BJ (cell line): ENCODE measurements at places on chromosomes 11 and 22. TPM values are rescaled to one million over a fixed set of nuclear protein-coding genes. Genes with fewer than 3 reads are reported as not detected.

DNA sequence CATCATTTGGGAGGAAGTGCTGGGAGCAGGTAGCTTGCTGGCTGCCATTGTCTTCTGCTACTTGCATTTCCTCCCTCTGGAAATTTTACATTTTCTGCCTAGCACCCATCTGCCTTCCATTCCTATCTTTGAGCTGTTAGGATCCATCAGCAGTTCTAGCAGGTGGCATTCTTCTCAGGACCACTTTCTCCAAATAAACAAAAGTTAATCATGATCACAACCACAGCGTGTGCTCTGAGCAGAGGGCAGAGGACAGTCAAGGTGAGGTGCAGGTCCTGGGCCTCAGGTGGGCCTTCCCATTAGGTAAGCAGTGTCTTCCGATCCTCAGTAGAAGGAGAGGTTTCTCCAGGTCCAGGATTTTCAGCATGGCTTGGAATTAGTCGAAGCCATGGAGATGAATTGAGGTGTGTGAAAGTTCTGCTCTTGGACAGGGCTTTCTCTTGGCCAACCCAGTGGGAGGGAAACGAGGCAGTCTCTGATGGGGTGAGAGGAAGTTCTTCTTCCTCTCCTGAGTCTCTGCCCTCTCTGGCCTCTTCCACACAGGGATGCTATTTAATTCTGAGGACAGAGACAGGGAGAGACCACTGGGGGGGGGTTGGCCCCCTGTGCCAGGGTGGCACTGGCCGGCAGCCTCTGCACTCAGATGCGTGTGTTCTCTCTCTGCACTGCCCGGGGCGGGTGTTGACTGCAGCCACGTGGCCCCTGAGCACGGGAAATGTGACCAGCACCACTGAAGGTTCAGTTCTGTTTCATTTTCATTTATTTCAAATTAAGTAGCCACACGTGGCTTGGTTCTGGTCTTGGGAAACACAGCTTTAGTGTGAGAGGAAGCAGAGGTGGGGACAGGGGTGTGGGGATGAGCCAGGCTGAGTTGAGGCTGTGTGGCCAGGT is 170.8 kb downstream of the TBC1D22A start:
- DNase-seq: no peak

DNA sequence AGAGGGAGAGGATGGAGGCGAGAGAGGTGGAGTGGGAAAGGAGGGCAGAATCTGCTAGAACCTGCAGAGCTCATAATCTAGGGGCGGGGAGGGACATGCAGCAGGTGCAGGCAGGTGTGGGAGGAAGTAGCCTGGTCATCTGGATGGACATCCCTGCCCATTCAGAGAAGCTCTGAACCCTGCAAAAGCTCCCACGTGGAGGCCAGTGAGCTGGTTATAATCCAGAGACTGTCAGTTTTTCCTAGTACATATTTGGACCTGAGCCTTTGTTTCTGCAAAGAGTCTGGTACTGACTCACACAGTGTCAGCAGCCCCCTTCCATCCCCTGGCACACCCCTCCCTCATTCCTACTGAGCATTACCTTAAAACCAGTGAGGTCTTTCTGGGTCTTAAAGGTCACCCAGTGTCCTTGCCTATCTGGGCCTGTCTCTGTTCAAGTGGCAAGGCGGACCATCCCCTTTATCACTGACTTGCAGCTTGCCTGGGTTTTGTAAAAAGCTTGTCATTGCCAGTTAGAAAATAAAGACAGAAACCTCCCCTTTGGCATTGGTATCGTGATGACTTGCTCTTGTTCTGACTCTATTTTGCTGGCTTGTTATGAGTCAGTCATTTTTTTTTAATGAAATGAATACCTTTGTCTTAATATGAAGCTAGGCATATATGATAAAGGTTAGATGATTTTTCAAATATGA is 26.1 kb downstream of the PTPRJ start:
- DNase-seq: no peak

GRCh38 chr11:21948876-21949275 is 244.0 kb upstream of the ANO5 start:
- DNase-seq: no peak

GRCh38 chr22:32652645-32653270 is 148.7 kb upstream of the TIMP3 start:
- DNase-seq: no peak

- DNase-seq: no peak
Measured at GRCh38 chr11:134542401-134543165, 130.5 kb upstream of the B3GAT1 start.

DNA sequence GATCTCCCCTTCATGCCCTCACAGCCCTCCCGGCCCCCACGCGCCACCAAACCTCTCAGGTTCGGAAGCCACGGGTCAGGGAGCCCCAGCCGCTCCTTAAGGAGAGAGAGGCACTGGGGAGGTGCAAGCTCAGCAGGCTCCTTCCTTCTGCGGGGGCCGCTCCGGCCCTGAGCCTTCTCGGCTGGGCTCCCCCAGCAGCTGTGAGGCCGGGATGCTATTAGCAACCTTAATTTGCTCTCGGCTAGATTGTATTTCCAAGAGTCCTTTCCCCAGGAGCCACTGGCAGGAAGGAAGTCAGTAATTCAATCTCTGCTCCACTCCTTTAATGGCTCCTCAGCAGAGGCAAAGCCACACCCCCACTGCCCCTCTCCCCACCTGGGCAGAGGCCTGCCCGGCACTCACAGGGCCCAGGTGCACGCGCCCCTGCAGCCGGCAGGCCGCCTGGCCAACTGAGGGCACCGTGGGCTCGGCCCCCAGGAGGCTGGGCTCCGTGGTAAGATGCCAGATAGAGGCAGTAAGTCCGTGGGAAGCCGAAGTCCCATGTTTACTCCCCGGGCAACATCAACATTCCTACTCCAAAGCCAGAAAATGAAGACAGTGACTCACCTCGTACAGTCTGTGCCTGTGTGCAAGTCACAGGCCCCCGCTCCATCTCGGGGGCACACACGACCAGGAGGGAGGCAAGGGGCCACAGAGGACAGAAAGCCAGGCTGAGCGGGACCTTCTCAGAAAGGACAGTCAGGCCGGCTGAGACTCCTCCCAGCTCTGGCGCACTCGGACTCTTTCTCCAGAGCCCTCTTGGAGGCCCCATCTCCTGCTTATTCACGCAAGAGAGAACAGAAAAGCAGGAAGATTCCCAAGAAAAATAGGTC is 5.2 kb downstream of the IGSF9B start:
- no peak for DNase-seq

GRCh38 chr11:41612415-41612814 is 153.0 kb upstream of the LRRC4C start:
- DNase-seq: no peak

DNA sequence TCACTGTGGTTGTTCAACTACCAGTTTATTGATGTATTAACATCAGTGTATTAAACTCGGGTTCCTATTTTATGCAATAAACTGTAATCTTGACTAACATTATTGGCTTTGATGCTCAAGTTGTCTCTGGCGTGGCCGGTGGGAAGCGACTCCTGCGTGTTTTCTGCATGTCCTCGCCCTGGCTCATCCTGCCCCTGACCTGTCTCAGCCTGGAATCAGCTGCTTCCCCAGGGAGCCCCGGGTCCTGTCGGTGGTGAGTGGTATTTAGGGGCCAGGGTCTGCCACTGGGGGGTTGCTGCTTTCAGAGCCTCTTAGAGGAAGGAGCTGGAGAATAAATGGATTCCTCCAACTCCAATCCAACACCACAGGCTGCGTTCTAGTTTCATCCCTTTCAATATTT is 22.5 kb downstream of the IFITM10 start:
- no peak for DNase-seq

- no peak for DNase-seq
Measured at GRCh38 chr11:38356255-38356654, 1758.2 kb upstream of the RAG2 start.

GRCh38 chr11:2586087-2586792 is 113.6 kb downstream of the KCNQ1OT1 start:
- DNase-seq: no peak

Gene CEP126
- polyA plus RNA-seq: 1.5 and 2.9 TPM in 2 replicates

- no peak for DNase-seq
Measured at GRCh38 chr11:76670485-76671236, at the start of gene LRRC32. LRRC32 (minus strand) TSS chr11:76670747; CDS start chr11:76665954, 4,793 bp downstream.

GRCh38 chr22:25551396-25551795 is 13.1 kb upstream of the GRK3 start:
- no peak for DNase-seq

- no peak for DNase-seq
Measured at GRCh38 chr11:61752117-61752924, at the start of gene MYRF. MYRF (plus strand) TSS chr11:61752636; CDS start chr11:61752745, 109 bp downstream.

DNA sequence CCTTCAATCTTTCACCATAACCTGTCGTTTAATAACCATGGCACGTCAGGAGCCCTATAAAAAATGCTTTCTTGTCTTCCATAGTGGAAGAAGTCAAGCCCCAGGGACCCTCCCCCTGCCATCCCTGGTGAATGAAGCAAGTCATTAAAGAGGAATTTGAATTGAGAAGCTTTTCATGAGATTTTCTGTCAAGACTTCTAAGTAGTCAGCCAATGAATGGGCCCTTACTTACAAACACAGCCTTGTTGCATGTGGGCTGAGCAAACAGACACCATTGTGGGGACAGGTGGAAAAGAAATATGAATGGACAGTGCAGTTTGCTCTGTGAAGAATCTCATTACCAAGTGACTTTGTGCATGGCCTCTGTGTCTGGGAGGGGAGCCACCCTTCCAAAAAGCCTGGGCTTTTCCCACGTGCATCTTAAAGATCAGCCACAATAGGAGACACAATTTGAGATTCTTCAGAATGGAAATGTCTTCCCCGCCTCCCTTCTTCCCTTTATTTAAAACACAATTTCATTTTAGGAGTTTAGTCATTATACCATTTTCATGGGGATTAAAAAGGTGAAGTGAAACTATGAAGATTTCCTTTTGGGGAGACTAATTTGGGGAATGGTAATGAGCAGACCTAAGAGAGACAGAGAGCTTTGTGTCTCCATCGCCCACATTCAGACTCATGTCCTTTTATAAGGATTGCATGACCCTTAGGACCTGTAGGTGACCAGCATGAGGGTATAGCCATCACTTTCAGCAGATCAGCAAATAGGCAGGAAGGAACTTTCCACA is 152.0 kb downstream of the LRRC4C start:
- no peak for DNase-seq

Gene CNTN5
- not detected in 2 replicates for polyA plus RNA-seq
